NCI-H2081 (cell line): ENCODE measurements at places on chromosomes 5 and 9.

DNA sequence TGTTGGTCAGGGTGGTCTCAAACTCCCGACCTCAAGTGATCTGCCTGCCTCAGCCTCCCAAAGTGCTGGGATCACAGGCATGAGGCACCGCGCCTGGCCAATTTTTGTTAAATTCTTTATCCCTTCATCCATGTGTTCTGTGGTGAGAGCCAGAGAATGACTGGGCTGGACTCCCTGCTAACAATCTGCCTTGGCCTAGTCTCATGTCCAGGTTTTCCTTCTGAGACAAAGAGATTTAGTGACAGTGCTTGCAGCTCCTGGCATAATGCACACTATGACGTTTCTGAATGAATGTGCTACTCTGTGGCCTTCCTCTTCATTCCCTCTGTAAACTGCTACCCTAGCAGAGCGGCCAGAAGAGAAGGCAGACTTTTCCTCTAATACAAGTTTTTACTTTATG is 79.3 kb downstream of the FOXD1 start:
- DNase-seq, result no peak

DNA sequence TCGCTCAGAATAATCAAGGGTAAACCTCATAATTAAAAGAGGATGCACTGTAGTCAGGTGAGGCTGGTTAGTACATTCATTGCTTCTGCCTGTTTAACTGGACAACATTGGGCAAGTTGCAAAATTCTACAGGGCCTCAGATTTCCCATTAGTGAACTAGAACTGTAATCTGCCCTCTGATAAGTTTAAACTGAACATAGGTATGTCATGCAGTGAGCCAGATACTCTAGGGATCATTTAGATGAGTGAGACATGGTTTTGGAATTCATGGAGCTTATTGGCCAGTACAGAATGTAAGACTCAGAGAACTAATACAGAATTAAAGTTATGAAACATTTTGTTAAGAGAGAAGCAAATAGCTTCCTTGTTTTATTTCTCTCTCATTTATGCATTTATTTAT is 35.9 kb downstream of the RNF44 start:
- no peak for DNase-seq

- no peak for DNase-seq
Observed at GRCh38 chr9:17963498-17963897, 384.6 kb downstream of the SH3GL2 start.

GRCh38 chr5:6083311-6083978 is 294.9 kb downstream of the MED10 start:
- DNase-seq, result peak; percentile 53
